NCI-H510A treated with DMSO at 0.1 percent for 48 hours (cell line): ENCODE measurements at places on chromosomes 5 and 9.

DNA sequence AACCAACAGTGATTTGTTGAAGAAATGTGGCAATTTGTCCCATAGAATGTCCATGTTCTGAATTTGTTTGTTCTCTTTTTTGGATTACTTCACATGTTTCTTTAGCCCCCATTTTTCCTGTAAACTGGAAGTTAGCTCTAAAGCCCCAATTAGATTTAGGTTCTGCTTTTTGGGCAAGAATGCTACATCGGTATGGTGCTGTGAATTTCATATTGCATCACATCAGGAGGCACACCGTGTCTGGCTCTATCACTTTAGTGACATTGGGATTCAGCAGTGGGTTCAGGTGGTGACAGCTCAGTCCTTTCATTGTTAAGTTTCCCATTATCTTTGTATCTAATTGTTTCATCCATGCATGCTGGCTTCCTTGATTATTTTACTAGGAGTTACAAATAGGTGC is 27.9 kb downstream of the ADGRV1 start:
- DNase-seq = no peak

- no peak for DNase-seq
These were observed 456.9 kb downstream of the TMEM232 start for GRCh38 chr5:110269478-110270142.

DNA sequence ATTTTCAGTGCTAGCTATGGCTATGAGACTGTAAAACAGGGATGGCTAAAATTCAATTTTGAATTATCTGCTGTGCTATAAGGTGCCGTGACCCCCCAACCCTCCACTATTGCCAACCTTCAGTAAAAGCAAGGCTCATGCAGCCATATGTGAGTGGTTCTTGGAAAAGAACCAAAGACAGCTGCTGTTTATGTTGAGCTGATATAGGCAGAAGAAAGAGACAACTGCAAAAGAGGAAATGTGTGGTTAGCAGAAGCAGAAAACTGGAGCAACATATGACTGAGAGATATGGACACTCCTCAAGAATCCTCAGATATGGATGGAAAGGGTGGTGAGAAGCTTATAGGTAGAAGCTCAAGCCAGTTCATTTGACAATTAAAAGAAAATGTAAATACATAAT is 200.3 kb downstream of the TLE1 start:
- DNase-seq = no peak

- DNase-seq = no peak
These were observed 226.5 kb upstream of the GLRA1 start for GRCh38 chr5:152151113-152151512.

DNA sequence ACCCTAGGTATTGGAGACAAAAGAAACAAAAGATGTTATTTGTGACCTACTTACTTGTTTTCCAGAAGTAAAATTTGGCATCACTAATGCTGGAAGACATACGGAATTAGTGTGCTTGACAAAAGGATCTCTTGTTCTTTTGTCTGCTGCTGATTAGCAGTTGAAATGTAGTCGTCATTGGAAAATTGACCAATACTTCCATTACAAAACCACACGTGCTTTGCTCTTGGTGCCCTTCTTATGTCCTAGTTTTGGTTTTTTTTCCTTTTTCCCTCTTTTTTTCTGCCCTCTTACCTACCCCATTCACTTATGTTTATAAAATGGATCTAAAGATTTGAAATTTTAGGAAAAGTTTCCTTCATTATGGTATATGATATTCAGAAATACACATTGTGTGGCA is 197.4 kb downstream of the FER start:
- DNase-seq = no peak

- DNase-seq = no peak
These were observed 268.5 kb downstream of the ENC1 start for GRCh38 chr5:74372051-74372450.
